ENCODE measurements at places on chromosomes 3 and 15. TPM values are rescaled to one million over a fixed set of nuclear protein-coding genes. Genes with fewer than 3 reads are reported as not detected.

Gene CLDN1
- 5.2 TPM for total RNA-seq

DNA sequence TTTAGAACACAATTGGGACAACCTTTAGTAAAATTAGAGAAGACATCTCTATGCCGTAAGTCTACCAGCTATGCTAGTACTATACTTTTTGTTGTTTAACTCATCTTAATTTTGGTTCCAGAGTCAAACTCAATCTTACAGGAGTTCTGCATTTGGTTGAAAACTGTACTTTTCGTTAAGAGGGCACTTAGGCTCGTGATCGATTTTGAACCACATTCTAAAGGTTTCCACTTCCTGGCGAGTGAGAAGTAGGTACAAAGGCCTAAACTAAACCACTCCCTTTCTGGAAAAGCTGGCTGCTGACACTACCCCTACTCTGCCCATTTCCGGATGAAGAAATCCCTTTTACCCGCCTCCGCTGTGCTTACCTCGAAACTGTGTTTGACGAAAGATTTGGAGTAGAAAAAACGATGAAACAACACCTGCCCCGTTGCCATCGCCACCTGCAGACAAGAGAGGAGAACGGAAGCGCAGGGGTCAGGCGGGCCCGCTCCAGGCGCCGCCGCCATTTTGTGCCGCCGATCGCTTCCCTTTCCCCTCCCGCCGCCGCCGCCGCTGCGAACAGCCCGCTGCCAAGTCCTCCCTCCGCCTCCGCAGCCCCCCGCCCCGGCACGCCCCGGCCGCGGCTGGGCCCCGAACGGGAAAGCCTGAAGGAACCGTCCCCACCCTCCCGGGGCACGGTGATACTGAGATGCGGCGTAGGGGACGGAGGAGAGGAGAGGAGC lies 748 bp downstream of the CCNL1 start:
- peak; percentile 83 for DNase-seq

DNA sequence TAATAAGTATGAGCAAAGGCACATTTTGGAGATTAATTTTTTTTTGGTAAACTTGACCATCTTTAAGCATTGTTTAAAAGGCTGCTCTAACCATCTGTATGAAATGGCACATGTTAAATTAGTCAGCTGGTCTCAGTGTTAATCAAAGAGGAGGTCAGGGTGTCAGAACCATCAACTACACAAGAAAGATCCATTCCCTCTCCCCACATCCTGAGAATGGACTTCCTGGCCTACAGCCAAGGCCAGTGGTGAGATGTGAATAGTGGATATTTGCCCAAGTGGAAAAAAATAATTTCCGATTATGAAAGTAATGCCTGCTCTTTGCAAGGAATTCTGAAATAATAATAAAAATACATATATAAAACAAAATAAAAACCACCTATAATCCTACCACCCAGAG lies 641.7 kb downstream of the NR2F2 start:
- no peak for DNase-seq

- no peak for DNase-seq
These were observed 185.2 kb downstream of the SHOX2 start for GRCh38 chr3:157920822-157921700.

DNA sequence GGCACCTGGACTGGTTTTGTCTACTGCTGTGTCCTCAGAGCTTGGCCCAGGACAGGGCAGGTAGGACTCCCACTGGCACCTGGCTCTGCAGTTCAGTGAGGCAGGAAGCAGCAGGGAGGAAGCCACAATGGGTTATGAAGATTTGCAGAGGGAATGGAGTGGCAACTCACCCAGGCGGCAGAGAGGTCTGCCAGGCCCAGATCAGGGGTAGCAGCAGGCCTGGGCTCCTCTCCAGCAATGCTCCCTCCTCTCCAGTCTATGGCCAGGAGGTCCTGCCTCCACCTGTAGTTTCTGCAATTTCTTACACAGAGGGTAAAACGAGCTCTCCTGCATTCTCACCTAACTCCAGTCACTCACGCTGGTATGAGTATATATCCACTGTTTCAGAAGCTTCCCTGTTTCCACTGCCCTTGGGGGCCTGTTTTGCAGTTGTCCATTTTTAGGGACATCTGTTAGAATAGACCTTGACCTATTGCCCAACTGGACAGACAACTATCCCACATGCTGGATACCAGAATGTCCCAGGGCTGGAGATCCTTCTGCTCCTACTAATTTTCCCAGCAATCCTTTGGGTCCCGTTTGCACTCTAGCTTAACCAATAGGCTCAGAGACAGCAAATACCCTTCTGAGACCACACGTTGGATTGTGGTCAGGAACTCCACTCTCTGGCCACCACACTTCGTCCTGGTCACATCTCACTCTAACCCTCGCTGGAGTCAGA lies 35.2 kb downstream of the HMCES start:
- no peak for DNase-seq

Measured in lower lobe of right lung (tissue), 2 donors.